ENCODE measurements at places on chromosomes 11 and 22.

- DNase-seq = no peak
Observed at GRCh38 chr11:120909676-120910416, 114.1 kb upstream of the TBCEL start.

DNA sequence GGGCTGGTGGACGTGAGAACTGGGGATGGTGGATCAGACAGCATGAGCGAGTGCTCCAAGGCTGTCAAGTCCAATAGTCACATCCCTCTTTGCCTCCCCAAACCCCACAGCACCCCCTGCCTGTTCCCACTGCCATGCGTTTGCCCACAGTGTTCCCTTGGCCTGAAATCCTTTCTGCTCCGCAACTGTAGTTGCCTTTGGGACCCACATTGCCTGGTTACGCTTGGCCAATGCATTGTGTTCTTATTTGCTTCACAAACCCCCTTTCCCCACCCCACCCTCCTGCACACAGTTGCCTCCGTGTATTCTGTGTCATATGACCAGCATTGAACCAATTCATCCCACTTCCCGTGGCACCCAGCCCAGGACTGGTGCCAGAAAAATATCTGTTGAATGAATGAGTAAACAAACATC, 2.1 kb upstream of the KIAA0930 start:
- DNase-seq = peak; percentile 26

- no peak for DNase-seq
Observed at GRCh38 chr11:15884141-15884540, 472.2 kb downstream of the SOX6 start.

DNA sequence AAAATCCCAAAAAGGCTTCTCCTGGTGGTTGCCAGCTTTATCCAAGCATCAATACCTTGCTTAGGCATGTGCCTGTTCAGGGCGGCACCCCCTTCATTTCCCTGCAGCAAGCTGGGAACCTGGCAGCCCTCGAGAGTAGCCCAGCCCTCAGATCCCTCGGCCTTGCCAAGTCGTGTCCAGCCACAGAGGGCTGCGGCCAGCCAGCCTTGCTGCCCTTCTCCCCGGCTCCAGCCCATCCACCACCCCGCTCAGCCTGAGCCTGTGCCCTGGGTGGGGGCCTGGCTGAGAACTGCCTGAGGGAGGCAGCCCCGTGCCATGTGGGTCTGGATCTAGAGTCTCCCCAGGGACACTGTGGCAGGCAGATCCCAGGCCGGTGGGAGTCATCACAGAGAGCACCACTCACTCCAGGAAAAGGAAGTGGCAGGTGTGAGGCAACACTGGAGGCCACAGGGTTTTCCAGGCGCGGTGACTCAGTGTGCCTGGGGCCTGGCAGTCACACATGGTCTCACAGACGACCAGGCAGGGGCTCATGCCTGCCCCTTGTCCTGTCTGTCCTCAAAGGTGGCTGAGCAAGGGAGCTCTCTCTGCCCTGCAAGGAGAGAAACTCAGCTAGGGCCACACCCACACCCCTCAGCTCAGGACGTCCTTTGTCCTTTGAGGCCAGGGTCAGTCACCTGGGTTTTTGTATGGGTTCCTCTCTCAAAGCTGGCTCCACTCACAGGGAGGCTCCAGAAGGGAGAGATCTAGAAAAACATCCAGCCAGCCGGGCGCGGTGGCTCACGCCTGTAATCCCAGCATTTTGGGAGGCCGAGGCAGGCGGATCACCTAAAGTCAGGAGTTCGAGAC, 12.2 kb upstream of the CDC42BPG start:
- no peak for DNase-seq

- DNase-seq = no peak
Observed at GRCh38 chr11:58330861-58331260, 28.0 kb downstream of the OR5B17 start.

DNA sequence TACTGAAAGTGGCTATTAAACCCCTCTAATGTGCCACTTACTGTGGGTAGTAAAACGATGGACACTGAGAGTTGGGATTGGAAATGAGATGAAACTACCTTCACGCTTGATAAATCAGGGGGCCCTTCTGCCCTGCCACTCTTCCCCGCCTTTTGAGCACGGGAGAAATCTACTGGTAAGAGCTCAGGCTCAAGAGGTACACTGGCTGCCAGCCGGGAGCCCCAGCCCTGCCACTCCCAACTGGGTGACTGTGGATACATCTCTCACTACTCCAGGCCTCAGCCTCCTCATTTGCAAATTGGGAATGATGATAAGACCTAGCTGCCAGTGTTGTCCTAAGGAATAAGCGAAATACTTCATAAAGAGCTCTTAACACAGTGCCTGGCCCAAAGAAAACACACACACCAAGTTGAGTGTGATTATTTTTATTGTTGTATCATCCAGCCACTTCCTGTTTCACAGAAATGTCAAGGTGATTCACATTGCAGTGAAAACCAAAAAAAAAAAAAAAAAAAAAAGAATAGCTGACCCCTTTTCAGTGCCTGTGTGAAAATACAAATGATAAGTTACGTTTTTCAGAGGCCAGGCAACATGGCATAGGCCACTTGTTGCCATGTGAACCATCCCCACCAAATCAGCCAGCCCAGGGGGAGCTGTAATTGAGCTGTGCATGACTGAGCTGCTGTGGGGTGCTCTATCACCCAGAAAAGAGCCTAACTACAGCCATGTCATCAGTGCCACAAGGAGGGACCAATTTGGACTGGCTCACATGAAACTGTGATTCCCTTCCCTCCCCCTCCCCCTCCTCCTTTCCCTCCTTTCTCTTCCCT, 4.4 kb upstream of the ZNRD2 start:
- DNase-seq = no peak

DNA sequence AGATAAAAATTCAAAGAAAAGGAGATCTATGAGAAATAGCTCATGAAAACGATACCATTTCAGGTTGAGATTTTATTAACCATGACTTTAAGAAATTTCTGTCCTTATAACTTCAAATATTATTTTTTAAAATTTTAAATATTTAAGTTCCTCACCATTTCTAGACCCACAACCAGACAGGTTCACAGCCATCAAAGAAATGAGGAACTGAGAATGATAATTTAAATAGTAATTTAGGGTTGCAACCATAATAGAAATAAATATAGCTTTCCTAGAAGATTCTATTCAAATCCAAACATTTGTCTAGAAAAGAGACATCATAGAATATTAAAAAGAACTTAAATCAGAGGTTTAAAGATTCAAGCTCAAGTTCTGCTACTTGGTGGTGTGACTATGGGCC, 5.9 kb upstream of the VWA5A start:
- DNase-seq = no peak

DNA sequence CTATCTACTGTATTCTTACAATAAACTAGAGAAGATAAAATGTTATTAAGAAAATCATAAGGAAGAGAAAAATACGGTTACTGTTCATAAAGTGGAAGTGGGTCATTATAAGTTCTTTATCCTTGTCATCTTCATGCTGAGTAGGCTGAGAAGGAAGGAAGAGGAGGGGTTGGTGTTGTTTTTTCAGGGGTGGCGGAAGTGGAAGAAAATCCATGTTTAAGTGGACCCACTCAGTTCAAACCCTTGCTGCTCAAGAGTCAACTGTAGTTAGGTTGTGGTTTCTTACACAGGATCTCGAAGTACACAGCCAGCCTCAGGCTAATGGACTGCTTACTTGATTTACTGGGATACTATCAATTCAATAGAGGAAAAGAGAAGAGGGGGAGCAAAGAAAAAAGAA, 63.1 kb downstream of the PIWIL4 start:
- DNase-seq = no peak

DNA sequence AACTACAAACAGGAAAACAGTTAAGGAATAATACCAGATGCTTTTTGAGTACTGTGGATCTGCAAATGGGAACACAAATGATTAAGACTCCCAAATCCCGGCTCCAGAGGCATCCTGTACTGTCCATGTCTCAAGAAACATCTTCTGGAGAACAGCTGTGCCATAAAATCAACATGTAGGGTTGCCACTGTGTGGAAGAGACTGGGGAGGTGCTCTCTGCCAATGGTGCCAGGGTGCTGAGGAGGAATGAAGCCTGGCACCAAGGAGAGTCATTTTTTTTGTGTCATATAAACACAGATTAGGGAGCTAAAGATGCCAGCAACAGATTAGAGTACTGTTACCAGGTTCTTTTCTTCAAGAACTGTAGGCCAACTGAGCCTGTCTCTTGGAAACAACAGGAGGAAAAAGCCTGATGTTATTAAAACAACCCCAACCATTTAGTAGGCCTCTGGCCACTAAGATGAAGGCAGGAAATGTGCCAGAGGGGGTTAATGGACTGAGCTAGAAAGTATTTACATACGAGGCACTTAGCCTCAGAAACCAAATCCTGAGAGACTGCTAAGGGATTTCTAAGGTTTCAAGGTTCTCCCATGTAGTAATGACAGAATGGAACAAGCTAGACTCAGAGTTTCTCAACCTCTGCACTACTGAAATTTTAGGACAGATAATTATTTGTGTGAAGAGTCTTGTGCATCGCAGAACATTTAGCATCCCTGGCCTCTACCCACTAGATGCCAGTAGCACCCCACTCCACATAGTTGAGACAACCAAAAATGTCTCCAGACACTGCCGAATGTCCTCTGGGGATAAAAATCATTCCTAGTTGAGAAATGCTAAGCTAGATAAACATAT, 54.6 kb upstream of the CHRM4 start:
- DNase-seq = no peak

GRCh38 chr22:39966470-39966869, 6.3 kb downstream of the TMA7B start:
- DNase-seq = no peak

Data from right hindlimb (tissue), 1 donor.